ENCODE measurements at places on chromosomes 11 and 22.

- DNase-seq: no peak
These were observed 45.3 kb upstream of the PPP2R1B start for GRCh38 chr11:111811445-111811844.

GRCh38 chr11:119972281-119972680 lies 165.6 kb downstream of the TRIM29 start:
- DNase-seq: no peak

DNA sequence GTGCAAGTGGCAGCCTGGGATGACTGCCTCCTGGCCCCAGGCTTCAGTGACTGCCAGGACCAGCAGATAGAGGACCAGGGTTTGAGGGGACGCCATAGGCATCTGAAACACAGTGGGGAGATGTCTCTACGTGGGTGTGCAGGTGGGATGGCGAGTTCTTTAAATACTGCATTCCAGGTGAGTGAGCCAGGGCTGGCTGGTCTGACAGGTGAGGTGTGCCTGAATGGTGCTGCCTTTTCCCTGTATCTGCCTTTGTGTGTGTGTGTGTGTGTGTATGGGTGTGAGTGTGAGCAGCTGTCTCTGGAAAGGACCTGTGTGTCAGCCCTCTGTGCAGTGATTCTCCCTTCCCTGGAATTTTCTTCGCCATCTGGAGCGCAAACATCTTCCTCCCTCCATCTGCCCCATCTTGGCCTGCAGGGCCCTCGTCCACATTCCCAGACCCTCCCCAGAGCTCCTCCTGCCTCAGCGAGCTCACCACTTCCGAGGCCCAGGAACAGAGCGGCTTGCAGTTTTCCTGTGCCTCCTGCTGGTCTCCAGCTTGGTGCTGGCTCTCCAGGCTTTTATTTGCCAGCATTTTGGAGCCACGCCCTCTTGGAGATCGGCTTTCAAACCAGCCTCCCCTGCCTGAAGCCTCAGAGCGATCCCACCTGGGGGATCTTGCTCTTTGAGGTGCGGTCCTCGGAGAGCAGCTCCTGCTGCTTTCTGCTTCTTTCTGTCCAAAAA lies at the start of gene GPHA2:
GPHA2 (minus strand) TSS at position 535 of the 723 bp plus-strand sequence; CDS start at position 102, 433 bp downstream.
- no peak for DNase-seq

DNA sequence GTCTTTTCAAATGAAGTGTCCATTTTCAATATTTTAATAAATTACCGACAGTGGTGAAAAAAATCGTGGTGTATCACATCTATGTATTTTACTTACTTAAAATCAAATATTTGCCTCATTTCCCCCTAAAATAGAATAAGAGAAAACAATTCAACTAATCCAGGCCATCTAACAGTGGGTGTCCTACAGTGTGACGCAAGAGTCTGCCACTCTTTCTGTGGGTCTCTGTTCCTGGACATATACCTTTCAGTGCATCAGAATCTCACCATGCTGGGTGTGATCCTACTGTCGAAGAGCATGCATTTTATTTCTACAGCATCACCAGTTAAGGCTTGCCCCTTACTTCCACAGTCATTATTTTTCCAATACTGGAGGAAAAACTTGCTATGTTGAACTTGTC lies 111.2 kb downstream of the CD44 start:
- no peak for DNase-seq

GRCh38 chr22:45972091-45972888 lies 4.7 kb downstream of the WNT7B start:
- DNase-seq: no peak

DNA sequence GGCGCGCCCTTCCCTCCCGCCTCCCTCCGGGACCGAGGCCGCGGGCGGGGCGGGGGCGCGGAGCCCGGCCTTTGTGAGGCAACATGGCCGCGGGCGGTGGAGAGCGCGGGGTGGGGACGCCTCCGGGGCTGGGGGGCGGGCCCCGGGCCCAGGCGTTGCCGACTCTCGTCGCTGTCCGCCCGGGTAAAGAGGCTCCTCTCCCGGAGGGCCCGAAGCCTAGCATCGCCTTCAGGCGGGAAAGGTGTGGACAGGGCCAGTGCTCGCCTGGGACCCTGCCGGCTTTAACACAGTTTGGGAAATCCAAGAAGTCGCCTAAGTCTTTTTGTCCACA lies 369 bp downstream of the DGCR8 start:
- DNase-seq: peak; percentile 64

- DNase-seq: no peak
These were observed 40.4 kb downstream of the BCR start for GRCh38 chr22:23220485-23221350.

DNA sequence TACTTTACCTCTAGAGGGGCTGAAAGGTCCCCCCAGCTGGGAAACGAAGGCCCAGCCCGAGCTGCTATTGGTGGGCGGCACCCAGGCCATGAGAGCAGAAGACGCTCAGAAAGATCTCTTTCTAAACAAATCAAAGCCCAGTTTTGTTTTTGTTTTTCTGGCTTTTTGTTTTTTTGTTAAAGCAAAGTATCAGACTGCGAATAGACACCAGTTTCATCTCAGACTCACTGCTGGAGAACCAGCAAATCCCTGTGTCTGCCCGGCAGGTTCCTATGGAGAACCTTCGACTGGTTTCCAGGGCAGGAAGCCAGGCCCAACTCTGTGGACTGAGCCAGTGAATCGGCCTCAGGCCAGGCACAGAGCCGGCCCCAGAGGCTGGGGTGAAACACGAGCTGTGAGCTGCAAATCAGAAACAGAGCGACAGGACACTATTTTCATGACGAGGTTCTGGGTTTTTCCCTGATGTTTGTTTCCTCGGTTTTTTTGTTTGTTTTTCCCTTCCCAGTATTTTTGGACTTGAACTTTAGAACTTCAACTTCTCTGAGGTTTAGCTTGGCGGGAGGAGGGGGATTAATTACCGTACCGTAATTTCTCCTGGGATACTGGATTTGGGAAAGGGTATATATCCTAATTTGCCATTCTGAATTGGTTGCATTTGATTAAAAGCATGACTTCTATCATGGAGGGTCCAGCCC lies 16.0 kb upstream of the B4GALNT4 start:
- DNase-seq: no peak

DNA sequence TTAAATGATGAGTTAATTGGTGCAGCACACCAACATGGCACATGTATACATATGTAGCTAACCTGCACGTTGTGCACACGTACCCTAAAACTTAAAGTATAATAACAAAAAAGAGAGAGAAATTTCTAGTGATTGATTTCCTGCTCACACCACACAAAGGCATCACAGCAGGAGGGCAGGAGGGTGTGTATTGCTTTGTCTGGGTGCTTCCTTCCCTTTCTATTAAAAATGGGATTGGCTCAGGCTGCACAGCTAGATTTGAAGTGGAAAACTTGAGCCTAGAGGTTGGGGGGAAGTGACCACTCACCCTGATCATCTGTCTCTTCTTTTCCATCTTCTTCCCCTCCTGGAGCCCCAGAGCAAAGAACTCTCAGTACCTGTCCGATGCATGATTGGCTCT lies 944 bp upstream of the SCGB1D2 start:
- no peak for DNase-seq

DNA sequence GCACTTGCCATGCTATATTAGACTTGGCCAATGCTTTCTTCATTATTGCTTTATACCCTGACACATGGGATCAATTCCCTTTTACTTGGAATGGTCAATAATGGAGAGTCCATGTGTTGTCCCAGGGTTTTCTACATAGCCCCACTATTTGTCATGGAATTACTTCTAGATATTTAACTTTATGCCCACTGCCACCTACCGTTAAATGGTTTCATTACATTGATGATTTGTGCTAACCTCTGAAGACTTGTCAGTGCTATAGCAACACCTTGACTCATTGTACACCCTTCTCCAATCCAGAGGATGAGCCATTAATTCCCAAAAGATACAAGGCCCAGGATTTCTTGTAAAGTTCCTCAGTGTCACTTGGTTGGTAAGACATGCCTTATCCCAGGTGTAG lies 31.4 kb upstream of the SLC22A25 start:
- no peak for DNase-seq

GRCh38 chr11:120839846-120840402 lies 184.0 kb upstream of the TBCEL start:
- DNase-seq: no peak

- DNase-seq: no peak
These were observed 8.4 kb upstream of the RASSF10 start for GRCh38 chr11:13000721-13001120.

DNA sequence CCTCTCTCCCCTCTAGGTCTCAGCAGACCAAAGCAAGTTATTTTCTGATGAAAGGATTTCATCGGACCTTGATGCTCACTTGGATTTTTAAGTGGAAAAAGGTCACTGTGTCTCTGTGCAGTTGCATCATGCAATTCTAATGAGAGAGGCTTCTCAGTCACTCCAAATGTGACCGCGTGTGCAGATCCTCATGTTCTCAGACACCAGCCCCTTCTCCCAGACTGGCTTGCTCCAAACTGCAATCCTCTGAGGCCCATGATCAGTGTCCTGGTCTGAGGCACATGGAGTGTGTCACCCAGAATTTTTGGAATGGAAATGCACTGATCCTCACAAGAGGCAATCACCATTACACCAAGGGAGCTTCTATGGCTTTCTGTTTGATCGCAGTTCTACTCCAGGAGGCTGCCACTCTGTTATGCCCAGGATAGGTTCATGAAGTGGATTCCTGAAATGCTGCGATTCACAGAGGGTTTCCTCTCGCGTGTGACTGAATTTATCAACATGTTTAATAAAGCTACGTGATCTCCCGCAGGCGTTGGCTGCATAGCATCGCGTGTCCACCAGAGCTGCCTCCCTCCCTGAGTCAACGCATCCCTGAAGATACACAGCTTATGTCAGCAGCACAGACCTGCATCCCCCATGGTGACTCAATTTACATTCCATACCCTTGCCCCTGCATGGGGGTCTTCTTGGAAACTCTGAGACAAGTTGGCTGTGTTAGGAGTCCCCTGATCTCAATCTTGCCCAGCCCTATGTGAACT lies 544.6 kb upstream of the B3GAT1 start:
- DNase-seq: no peak

GRCh38 chr11:27294654-27295053 lies 68.4 kb downstream of the CCDC34 start:
- DNase-seq: no peak

- no peak for DNase-seq
These were observed 285.0 kb downstream of the TTC28 start for GRCh38 chr22:28394513-28395110.

DNA sequence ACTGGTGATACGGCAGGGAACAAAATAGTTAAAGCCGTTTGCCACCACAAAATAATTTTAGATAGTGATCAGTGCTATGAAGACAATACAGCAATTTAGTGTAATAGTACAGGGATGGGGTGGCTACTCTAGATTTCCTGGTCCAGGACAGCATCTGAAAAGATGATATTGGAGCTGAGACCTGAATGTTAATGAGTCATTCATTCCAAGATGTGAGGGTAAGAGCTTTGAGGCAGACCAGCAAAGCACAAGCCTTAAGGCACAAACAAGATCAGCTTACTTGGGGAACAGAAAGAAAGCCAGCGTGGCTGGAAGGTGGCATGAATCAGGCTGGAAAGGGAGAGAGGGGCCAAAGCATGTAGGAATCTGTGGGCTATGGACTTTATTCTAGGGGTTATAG lies 132.3 kb downstream of the TRIM44 start:
- DNase-seq: no peak

GRCh38 chr11:77630157-77630710 lies 7.4 kb downstream of the CLNS1A start:
- DNase-seq: no peak
